ENCODE measurements at places on chromosomes 4 and X.

GRCh38 chr4:104205116-104205515, 289.6 kb downstream of the CXXC4 start:
- H3K4me1 ChIP-seq = no peaks in the 10 kb centered on the region
- no peak for DNase-seq
- no peaks in the 10 kb centered on the region for H3K27me3 ChIP-seq
- no peak overlapping the region for H3K27ac ChIP-seq

- no peaks in the 10 kb centered on the region for H3K27me3 ChIP-seq
- no peak for DNase-seq
- no peak overlapping the region for H3K4me3 ChIP-seq
- no peak overlapping the region for H3K27ac ChIP-seq
- H3K36me3 ChIP-seq = peaks cover 4% of the 10 kb centered on the region
Measured at GRCh38 chr4:119240568-119240967, 28.1 kb downstream of the USP53 start.

DNA sequence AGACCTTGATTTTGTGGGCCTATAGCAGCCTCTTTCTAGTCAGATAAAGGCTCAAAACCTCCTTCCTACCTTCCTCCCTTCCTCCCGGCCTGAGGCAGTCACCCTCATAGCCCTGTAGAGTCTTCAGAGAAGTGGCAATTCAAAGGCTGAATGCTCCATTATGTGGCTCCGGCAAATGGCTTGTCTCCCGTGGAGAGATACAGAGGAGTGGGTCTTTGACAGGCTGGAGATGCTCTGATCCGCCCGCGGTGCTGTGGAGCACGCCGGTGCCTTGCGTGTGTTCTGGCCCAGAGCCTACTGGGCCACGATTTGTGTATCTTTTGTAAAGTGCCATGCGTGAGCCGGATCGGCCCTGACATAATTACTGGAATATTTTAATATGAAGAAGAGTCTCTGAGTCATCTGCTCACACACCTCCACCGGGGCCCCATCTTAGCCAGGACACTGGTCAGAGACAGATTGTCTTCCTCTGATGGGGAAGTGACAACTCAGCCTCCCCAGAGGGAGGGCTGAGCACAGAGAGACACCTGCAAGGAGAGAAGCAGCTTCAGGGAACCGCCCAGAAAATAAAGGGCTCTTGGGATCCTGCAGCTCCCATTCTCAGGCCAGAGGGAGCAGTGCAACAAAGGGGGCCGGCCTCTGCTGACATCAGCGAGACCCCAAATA, 88.7 kb downstream of the DCTD start:
- no peak overlapping the region for H3K4me3 ChIP-seq
- no peak overlapping the region for H3K27ac ChIP-seq

- DNase-seq = no peak
- no peaks in the 10 kb centered on the region for H3K36me3 ChIP-seq
- H3K27me3 ChIP-seq = no peaks in the 10 kb centered on the region
- no peak overlapping the region for H3K27ac ChIP-seq
- H3K4me1 ChIP-seq = no peaks in the 10 kb centered on the region
Measured at GRCh38 chr4:91471280-91471679, 832.5 kb upstream of the GRID2 start.

DNA sequence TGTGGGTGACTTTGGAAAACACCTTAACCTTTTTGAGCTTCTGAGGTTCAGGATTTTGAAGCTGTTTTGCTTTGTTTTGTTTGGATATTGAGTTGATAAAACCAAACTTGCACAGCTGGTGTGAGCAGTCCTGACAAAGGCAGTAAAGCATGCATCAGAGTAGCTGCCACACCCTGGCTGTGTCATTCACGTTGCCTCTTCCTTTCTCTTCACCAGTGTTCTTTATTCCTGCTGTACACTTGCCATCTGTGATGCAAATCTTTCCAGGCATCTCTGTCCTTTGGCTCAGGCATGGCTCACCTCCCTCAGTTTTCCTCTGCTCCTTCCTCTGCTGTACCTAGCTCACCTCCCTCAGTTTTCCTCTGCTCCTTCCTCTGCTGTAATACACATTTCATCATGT, 1850.2 kb upstream of the AGA start:
- DNase-seq = no peak
- no peak overlapping the region for H3K4me3 ChIP-seq
- H3K27ac ChIP-seq = no peak overlapping the region
- H3K27me3 ChIP-seq = no peaks in the 10 kb centered on the region

GRCh38 chrX:35351795-35352483, 409.3 kb downstream of the FAM47B start:
- no peak for DNase-seq
- H3K36me3 ChIP-seq = no peaks in the 10 kb centered on the region
- H3K27me3 ChIP-seq = no peaks in the 10 kb centered on the region
- H3K4me1 ChIP-seq = no peaks in the 10 kb centered on the region
- H3K27ac ChIP-seq = no peak overlapping the region

DNA sequence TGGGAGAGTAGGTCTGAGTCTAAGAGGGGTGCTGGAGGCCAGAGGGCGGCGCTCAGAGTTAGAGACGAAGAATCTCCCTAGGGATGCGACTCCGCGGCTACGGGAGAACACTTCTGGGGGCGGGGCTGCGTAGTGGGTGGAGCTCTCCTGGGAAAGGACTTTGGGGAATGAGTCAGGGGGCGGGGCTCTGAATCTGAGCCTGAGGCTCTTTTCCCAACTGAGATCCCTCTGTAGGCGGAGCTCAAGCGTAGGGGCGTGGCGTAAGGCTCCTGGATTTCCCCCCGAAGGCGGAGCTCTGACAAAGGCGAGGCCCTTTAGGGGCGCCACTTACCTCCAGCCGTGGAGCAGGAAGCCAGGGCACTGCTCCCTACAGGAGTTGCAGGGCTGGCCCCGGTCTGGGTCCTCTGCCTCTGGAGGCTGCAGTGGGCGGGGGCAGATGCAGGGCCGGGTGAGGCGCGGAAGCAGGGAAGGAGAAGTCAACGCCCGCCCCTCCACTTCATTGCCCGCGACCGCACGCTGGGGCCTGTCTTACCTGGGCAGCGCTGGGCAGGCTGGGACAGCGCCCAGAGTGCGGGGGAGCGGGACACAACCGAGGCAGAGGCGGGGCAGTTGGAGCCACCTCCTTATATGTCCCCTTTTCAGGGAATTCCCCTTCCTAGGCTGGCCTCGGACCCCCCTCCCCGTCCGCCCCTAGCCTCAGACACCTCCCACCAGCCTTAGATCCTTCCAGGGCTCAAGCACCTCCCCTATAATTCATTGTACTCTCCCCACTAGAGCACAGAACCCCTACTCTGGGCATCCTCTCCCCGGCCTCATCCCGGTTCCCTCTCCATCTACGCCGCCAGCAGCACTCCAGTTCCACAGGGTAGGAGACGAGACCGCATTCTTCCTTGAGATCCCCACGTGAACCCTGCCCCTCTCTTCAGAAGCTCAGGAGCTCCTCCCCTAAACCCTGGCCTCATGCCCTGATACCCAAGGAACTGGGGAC, 1.6 kb downstream of the PRICKLE3 start:
- DNase-seq = peak; percentile 29
- H3K4me1 ChIP-seq = peaks cover 9% of the 10 kb centered on the region
- peak overlapping the region; percentile 81 for H3K4me3 ChIP-seq

GRCh38 chrX:104343428-104344129, 88.8 kb upstream of the ESX1 start:
- no peak overlapping the region for H3K27ac ChIP-seq
- no peaks in the 10 kb centered on the region for H3K36me3 ChIP-seq
- H3K27me3 ChIP-seq = peaks cover 83% of the 10 kb centered on the region
- H3K4me3 ChIP-seq = no peak overlapping the region

- H3K27me3 ChIP-seq = no peaks in the 10 kb centered on the region
- no peak overlapping the region for H3K4me3 ChIP-seq
- H3K27ac ChIP-seq = no peak overlapping the region
- no peak for DNase-seq
- H3K36me3 ChIP-seq = no peaks in the 10 kb centered on the region
- no peaks in the 10 kb centered on the region for H3K4me1 ChIP-seq
Measured at GRCh38 chr4:32789026-32789608, 2068.9 kb downstream of the PCDH7 start.

GRCh38 chr4:133149364-133149695, 236 bp downstream of the PCDH10 start:
- H3K4me3 ChIP-seq = peak overlapping the region; percentile 85
- DNase-seq = no peak
- peaks cover 75% of the 10 kb centered on the region for H3K27me3 ChIP-seq
- peaks cover 5% of the 10 kb centered on the region for H3K36me3 ChIP-seq
- H3K27ac ChIP-seq = peak overlapping the region; percentile 13
- H3K4me1 ChIP-seq = peaks cover 28% of the 10 kb centered on the region

DNA sequence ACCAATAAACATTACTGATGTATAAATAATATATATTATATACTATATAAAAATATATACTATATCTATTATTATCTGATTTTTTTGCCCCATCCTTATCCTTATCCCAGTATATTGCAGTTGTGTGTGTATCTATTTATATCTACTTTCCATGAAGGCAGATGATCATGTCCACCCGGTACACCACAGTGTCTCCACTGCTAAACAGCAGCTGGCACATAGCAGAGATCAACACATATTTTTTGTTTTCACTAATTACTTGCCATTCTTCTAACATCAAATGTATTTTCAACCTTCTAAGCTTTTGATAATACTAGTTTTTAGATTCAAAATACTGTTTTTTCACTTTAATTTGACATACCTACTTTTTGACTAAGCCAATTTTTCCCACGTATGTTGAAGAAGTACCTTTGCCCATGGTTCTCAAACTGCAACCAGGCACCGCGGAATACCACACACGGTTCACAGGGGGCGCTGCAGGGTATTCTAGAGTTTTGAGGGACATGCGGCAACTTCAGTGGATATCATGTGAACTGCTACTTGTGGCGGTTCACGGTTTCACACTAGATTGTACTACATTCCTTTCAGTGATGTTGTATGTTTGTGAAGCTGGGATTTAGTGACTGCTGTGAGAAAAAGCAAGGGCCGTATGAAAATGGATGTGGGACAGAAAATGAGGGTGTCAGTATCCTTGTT, 182.5 kb upstream of the NPY2R start:
- no peaks in the 10 kb centered on the region for H3K4me1 ChIP-seq
- DNase-seq = no peak
- no peak overlapping the region for H3K4me3 ChIP-seq
- H3K27ac ChIP-seq = no peak overlapping the region
- no peaks in the 10 kb centered on the region for H3K36me3 ChIP-seq
- no peaks in the 10 kb centered on the region for H3K27me3 ChIP-seq

DNA sequence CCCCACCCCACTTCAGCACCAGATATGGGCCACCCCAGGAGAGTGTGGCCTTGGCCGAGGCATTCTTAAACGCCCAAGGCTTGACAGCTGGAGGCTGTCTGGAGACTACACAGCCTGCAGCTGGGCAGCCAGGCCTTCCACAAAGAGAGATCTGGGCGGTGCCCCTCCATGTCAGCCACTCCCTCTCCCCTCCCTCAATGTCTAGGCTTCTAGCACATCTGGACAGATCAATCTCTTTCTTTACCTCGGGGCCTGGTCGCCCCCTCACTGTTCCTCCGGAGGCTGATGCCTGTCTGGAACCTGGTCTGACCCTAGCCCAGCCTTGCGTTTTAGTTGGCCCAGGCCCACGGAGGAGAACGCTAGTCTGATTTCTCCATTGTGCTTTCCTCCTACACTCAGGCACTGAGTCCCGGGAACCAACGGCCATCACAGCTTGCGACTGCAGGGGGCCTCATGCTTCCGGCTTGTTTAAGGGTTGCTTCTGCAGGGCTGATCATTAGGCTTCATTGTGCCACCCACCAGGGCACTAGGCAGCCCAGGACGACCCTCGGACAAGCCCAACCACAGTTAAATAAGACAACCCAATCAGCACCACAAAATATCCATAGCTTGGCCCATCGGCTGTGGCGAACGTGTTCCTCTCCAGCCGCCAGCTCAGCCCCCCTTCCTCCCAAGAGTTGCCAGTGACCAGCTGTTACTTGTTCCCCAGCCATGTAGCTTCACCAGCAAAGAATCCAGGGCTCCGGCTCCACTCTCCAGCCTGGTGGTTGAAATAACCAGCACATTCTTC, 200.6 kb downstream of the BCOR start:
- H3K4me1 ChIP-seq = peaks cover 4% of the 10 kb centered on the region
- H3K4me3 ChIP-seq = no peak overlapping the region
- no peaks in the 10 kb centered on the region for H3K36me3 ChIP-seq
- H3K27me3 ChIP-seq = peaks cover 36% of the 10 kb centered on the region

GRCh38 chrX:17535229-17535628, 160.2 kb downstream of the NHS start:
- H3K36me3 ChIP-seq = no peaks in the 10 kb centered on the region
- H3K27ac ChIP-seq = no peak overlapping the region
- peaks cover 17% of the 10 kb centered on the region for H3K27me3 ChIP-seq
- DNase-seq = peak; percentile 60
- peaks cover 31% of the 10 kb centered on the region for H3K4me1 ChIP-seq

GRCh38 chr4:112172180-112172579, 26.9 kb downstream of the FAM241A start:
- no peaks in the 10 kb centered on the region for H3K27me3 ChIP-seq
- H3K4me3 ChIP-seq = no peak overlapping the region
- no peak for DNase-seq
- no peak overlapping the region for H3K27ac ChIP-seq
- H3K4me1 ChIP-seq = peaks cover 68% of the 10 kb centered on the region

DNA sequence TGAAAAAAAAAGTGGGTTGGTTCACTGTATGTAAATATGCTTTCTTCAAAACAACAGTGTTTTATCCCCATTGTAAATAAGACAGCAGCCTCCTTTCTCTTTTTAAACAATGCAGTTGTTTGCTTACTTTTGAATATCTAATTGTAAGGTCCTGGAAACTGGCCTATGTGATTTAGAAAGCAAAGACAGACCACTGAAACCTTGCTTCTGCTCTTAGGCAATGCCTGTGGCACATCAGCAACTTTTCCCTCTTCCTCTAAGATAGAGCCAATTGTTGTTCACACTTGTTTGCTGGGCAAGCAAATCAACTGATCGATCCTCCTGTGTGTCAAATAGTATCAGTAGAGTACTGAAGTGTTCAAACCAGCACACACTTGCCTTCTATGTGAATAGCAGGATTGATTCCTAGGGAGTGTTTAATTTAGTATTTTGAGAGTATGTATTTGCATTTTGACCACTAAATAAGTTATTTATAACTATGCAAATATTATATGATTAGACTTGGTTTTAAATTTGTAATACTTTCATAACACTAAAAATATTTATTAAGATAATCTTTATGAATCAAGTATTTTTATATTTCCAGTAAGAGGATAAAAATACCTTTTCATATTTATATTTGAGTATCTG, 55.4 kb upstream of the GRPR start:
- H3K4me1 ChIP-seq = no peaks in the 10 kb centered on the region
- H3K4me3 ChIP-seq = no peak overlapping the region
- H3K27me3 ChIP-seq = peaks cover 16% of the 10 kb centered on the region

GRCh38 chr4:95049551-95050233, 291.9 kb downstream of the BMPR1B start:
- no peak overlapping the region for H3K4me3 ChIP-seq
- no peaks in the 10 kb centered on the region for H3K27me3 ChIP-seq
- H3K36me3 ChIP-seq = no peaks in the 10 kb centered on the region
- H3K27ac ChIP-seq = no peak overlapping the region
- no peak for DNase-seq
- no peaks in the 10 kb centered on the region for H3K4me1 ChIP-seq

- H3K4me3 ChIP-seq = no peak overlapping the region
- H3K27me3 ChIP-seq = no peaks in the 10 kb centered on the region
- no peaks in the 10 kb centered on the region for H3K4me1 ChIP-seq
- no peak overlapping the region for H3K27ac ChIP-seq
- no peak for DNase-seq
Measured at GRCh38 chr4:146252969-146253611, 38.8 kb downstream of the REELD1 start.

- no peaks in the 10 kb centered on the region for H3K4me1 ChIP-seq
- no peak for DNase-seq
- no peaks in the 10 kb centered on the region for H3K36me3 ChIP-seq
- H3K27ac ChIP-seq = no peak overlapping the region
- H3K27me3 ChIP-seq = no peaks in the 10 kb centered on the region
- H3K4me3 ChIP-seq = no peak overlapping the region
Measured at GRCh38 chrX:106159861-106160282, 8.2 kb upstream of the PWWP3B start.

All from activated T-cell treated with anti-CD3 and anti-CD28 coated beads, Interleukin-2, amount 50 U/mL, for 72 hours (primary cell).